ENCODE measurements at places on chromosomes 6 and 20. TPM values are rescaled to one million over a fixed set of nuclear protein-coding genes. Genes with fewer than 3 reads are reported as not detected.

DNA sequence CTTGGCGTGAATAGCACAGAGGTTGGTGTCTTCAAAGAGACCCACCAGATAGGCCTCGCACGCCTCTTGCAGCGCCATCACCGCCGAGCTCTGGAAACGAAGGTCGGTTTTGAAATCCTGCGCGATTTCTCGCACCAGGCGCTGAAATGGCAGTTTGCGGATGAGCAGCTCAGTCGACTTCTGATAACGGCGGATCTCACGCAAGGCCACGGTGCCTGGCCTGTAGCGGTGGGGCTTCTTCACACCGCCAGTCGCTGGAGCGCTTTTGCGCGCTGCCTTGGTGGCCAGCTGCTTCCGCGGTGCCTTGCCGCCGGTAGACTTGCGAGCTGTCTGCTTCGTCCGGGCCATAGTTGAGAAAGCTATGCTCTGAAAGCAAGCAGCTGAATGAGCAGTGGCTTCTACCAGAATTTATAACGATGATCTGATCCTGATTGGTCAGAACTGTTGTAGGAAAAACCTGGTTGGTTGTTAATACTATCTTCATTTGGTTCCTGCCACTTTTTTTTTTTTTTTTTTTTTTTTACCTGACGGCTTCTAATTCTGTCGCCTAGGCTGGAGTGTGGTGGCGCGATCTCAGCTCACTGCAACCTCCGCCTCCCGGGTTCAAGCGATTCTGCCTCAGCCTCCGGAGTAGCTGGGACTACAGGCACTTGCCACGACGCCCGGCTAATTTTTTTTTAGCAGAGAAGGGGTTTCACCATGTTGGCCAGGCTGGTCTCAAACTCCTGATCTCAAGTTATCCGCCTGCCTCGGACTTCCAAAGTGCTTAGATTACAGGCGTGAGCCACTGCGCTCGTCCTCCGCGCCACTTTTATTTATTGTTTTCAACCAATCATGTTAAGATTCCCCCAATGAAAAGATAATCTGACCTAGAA, 21.5 kb downstream of the OR2B2 start:
- DNase-seq: no peak

- DNase-seq: no peak
Measured at GRCh38 chr6:2768696-2769095, 3.5 kb downstream of the WRNIP1 start.

- no peak for DNase-seq
Measured at GRCh38 chr6:29509711-29510110, 22.0 kb upstream of the MAS1L start.

DNA sequence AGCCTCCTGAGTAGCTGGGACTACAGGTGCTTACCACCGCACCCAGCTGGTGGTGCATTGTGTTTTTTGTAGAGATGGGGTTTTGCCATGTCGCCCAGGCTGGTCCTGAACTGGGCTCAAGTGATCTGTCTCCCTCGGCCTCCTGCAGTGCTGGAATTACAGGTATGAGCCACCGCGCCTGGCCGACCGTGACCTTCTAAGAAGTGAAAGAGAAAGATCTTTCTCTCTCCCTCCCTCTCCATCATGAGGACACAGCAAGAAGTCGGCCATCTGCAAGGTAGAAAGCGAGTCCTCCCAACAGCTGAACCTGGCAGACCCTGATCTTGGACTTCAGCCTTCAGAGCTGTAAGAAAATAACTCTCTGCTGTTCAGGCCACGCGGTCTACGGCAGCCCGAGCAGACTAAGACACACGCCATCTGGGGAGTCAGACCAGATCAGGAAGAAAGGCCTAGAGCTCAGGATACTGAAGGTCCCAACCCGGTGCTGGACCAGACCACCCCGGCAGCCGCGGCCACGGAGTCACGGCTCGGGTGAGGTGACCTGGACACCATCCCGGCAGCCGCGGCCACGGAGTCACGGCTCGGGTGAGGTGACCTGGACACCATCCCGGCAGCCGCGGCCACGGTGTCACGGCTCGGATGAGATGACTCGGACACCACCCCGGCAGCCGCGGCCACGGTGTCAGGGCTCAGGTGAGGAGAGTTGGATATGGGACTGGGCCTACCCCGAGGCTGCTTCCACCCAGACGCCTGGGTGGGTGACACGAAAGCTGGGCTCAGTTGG, 9.6 kb downstream of the GMEB2 start:
- DNase-seq: no peak

Gene DNAH8
- total RNA-seq: 0.03 TPM

All from aorta (tissue), 5 donors.